ENCODE measurements at places on chromosomes 12 and 14. TPM values are rescaled to one million over a fixed set of nuclear protein-coding genes. Genes with fewer than 3 reads are reported as not detected.

- ATAC-seq: no peak
Observed at GRCh38 chr12:559906-560455, 100.2 kb downstream of the B4GALNT3 start.

HHIPL1 gene
- total RNA-seq: 2.1 TPM

DNA sequence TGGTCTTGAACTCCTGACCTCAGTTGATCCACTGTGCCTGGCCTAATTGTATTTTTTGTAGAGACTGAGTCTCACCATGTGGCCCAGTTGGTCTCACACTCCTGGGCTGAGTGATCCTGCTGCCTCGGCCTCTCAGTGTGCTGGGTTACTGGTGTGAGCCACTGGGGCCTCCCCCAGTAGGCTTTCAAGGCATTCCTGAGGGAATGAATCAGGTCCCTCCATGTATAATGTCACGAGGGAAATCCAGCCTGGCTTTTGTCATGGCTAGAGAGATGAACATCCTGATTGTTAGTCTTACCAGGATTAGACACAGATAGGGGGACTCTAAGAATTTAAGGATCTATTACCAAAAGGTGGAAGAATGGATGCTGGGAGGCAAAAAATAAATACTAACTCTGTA lies 51.9 kb downstream of the CPSF2 start:
- no peak for ATAC-seq

- no peak for ATAC-seq
Observed at GRCh38 chr14:21352587-21352986, 31.2 kb downstream of the SUPT16H start.

GPR135 gene
- total RNA-seq: 17.4 TPM

GRCh38 chr14:34502001-34502400 lies 37.5 kb downstream of the EAPP start:
- ATAC-seq: no peak

ANKRD33 gene
- 0.14 TPM for total RNA-seq

- ATAC-seq: no peak
Observed at GRCh38 chr14:39038542-39038941, 64.5 kb downstream of the SEC23A start.

ESR2 gene
- 2.1 TPM for total RNA-seq

- ATAC-seq: peak; percentile 80
Observed at GRCh38 chr14:85336817-85337216, 193.1 kb upstream of the FLRT2 start.

DNA sequence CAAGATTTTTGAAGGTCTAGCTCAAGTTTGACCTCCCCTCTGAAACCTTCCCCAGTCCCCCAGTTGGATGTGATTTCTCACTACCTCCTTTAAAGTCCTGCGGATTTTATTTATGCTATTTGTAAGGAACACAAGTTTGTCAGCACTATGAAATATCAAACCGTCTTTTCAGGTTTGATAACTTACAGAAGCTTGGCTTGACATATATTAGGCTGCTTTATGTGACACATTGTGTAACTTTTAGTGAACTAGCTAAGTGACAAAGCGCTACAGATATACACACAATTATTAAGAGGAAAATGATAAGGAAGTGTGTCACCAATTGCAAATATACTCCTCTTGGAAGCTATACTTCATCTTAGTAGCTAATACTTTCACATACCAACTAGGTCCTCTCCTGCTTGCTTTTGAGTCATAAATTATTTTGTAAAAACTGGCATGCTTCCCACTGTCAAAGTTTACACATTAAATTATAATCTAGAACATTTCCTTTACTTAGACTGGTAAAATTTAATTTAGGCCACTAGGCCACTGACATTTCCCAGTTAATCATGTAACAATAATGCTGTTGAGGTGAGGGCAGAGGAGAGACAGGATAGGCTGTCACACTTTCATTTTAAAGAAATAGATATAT lies 149.5 kb downstream of the TMTC3 start:
- ATAC-seq: no peak

DNA sequence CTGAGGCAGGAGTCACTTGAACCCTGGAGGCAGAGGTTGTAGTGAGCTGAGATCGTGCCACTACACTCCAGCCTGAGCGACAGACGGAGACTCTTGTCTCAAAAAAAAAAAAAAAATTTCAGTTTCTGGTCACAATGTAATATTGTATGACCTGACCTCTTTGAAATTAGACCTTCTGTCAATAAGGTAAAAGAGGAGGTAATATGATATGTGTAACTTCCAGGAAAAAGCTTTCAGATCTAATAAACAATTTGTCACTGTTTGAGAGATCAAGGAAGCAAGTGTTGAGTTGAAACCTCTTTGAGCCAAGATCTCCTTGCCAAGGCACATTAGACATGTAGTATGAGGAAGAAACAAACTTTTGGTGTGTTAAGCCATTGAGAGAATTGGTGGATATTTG lies 101.7 kb upstream of the ATF7IP start:
- no peak for ATAC-seq

CMTM5 gene
- not detected for total RNA-seq

DNA sequence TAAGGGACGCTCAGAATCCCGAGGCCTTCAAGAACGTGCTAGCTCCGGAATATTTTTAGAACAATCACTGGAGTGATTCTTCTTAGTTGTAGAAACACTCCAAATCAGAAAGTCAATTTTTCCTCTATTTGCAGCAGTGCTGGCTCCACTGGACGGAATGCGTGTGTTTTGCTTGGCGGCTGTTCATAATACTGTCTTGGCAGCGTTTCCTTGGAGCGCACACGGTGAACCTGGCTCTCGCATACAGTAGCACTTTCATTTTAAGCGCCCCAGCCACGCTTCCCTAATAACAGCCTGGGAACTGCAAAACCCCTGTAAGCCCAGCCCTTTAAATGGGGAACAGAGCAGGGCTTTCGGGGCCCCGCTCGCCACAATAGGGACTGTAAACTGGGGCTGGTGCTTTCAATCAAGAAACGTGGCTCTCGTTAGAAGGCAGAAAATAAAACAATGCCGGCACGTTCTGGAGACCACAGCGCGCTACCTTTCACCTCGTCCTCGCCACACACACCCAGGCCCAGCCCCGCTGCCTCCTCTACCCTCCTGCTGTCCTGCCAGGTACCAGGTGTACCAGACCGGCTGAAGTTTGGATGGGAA lies 79.9 kb downstream of the BCL11B start:
- no peak for ATAC-seq

- ATAC-seq: peak; percentile 73
Observed at GRCh38 chr14:81273961-81274575, 53.3 kb upstream of the GTF2A1 start.

GRCh38 chr12:97912943-97913342 lies 450.3 kb downstream of the RMST start:
- no peak for ATAC-seq

DNA sequence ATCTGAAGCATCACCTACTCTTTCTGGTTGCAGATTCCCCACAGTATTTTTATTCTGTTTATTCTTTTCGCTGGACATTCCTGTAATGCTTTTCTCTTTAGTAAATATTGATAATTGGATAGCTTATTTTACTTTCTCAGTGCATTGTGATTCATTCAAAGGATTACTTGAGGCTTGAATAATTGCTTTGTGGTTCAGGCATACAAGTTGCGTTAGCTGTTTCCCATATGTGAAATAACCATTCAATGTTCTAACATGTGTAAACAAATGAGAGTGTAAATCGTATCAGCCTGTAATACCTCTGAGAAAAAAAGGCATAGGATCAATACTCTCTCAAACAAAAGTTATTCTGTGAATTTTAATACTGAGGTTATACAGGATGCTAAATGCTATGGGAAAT lies 1004.2 kb upstream of the SEL1L start:
- ATAC-seq: no peak

DNA sequence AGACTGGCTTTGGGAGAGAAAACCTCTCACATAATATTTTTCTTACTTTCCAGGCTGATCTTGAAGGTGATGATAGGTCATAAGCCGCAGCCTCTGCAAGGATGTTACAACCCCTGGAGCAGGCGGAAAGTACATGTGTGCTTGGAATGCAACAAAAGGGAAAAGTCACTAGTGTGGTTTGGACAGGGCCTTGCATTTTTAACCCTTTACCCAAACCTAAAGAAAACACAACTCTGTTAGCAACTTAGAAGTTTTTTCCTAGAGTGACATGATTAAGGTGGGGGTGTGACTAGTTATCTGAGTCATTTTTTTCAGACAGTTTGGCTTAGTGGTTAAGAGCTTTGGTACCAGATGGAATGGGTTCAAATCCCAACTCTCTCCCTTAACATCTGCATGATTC lies 97.0 kb downstream of the TMEM30B start:
- no peak for ATAC-seq

DNA sequence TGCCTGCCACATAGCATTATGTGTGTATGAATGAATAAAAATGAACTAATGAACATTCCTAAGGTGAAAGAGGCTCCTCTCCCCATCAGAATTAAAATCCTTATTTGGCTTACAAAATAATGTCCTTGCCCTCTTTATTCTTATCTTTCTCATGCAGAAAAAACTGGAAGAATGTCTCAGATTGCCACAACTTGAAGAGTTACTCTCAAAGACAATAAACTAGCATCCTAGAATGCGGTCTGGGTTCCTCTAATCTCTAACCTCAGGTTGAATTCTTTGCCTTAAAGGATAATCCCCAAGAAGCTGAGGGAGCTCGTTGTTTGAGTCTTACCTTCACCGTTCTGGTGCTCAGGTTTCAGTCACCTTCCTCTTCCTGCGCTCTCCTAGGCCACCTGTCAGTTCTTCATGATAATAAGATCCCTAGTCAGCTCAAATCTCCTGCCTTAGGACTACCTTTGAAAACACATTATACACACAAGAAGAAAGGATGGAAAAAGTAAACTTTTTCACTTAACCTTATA lies 147.1 kb downstream of the PHLDA1 start:
- no peak for ATAC-seq

SPIC gene
- total RNA-seq: not detected

GRCh38 chr12:65657635-65658034 lies 166.6 kb upstream of the HMGA2 start:
- no peak for ATAC-seq

DNA sequence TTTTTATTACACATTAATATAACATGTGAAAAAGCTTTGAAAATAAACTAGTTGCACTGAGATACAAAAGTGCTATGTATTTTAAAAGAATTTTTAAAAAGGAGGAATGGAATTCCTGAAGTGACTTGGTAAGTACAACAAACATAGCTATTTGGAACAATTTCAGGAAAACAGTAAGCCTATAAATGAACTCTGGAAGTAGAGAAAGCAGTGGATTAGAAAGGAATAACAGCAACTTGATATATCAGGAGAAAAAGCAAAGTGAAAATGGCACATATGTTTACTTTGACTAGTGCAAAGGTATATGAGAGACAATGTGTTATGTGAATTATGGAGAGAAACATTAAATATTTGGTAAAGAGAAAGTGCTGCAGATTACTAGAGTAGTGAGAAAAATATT lies 811.7 kb downstream of the C12orf50 start:
- ATAC-seq: no peak

GRCh38 chr14:94934276-94934810 lies 164.4 kb upstream of the GSC start:
- ATAC-seq: no peak

DNA sequence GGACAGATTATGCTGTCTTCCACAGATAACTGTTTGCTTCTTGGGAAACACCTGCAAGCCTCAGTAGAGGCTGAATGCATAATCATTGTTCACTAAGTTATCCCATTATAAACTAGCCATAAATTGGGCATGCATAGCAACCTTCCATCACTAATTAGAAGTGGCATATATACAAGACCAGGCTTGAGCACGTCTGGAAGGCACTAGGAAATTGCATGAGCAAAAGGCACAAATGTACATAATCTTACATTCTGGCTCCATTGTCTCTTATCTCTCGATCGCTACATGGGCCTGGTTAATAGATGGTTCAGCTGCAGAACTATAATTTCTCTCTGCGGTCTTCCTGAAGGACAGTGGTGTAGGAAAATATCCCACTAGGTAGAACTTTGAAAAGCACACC lies 679.2 kb downstream of the RPL10L start:
- ATAC-seq: no peak

GPRC5D gene
- total RNA-seq: 4.7 TPM

GRCh38 chr14:51566831-51567582 lies 84.7 kb upstream of the FRMD6 start:
- no peak for ATAC-seq

DNA sequence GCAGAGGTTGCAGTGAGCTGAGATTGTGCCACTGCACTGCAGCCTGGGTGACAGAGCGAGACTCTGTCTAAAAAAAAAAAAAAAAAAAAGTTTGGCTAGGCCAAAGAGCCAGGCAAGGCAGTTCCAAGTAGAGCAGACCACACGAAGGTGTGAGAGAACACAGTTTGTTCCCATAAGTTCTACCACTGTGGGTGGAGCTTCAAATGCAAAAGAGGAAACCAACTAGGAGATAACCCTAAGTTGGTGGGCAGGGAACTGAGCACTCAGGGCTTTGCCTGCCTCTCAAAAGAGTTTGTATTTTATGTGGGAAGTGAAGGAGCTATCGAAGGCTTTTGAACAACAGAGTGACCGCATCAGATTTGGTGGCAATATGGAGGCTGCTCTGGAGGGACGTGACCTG lies 15.1 kb downstream of the SOCS2 start:
- no peak for ATAC-seq

DNA sequence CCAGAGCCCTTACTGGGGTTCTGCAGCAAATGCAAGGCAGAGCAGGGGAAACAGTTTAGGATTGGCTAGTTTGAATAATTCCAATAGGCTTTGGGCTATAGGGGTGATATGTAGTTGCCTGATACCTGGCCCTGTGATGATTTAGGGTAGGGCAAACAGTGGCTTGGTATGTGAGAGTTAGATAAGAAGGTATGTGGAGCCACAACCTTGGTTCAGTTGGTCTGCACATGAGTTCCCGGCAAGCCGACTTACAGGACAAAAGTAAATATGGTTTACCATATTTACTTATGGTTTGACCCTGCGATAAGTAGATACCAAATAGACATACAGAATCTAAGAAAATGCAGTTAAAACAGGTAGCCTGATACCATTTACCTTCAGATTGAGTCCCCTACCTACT lies 8.3 kb upstream of the CAPRIN2 start:
- no peak for ATAC-seq

ADAM21 gene
- 1.1 TPM for total RNA-seq

DNA sequence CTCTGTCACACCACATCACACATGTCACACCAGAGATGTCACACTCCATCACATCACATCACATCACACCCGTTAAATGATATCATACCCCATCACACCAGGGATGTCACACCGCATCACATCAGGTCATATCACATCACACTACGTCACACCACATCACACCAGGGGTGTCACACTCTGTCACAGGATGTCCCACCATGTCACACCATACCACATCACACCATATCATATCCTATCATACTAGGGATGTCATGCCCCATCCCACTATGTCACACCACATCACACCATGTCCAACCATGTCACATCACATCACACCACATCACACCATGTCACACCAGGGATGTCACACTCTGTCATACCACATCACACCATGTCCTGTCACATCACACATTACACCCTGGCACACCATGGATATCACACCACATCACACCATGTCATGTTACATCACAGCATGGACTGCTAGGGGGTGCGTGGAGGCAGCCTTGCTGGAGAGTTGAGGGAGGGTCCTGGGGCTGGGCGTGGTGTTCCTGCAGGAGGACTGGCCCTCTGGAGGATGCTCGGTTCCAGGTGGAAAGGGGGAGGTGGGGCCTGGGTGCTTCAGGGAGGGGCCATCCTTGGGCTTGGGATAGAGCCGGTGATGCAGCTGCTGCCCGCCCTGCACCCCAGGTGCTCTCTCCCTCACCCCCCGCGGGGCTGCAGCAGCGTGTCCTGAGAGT lies 134.6 kb downstream of the TMEM121 start:
- ATAC-seq: no peak

GRCh38 chr12:82756303-82756702 lies 69.6 kb downstream of the TMTC2 start:
- no peak for ATAC-seq

CDH24 gene
- total RNA-seq: 24.4 TPM
